ENCODE measurements at places on chromosomes 7 and 10. TPM values are rescaled to one million over a fixed set of nuclear protein-coding genes. Genes with fewer than 3 reads are reported as not detected.

DNA sequence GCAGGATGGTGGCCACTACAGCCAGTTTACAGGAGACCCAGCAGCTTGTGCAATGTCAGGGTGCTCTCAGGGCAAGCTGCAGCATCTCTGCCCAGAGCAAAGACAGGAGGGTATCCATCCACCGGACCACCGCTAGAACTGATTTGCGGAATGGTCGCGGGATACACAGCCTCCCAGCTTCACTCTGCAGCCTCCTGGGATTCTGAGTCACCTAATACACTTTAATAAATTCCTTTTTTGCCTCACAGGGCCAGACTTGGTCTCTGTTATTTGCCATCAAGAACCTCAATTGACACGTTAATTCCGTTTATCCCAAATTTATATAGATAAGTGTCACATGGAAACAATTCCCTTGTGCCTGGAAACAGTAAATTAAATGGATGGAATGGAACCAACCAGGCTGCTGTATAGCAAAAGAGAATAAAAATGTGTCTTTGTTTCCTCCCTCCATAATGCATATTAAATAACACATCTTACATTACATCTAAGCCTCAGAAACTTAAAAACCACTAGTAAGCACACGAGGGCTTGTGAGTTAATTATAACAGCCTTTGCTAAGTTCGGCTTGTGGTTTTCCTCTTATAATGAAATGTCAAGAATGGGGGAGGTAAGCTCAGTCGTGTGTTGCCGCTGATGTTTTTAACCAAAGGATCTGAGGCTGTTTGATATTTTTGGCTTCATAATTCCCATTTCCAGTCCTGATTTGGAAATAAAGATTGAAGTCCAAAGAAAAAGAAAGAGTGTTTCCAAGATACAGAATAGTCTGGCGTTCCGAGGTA, 52.1 kb downstream of the ADRB1 start:
- DNase-seq: no peak

GRCh38 chr10:22230158-22230833, 12.5 kb upstream of the EBLN1 start:
- DNase-seq: peak; percentile 79

DNA sequence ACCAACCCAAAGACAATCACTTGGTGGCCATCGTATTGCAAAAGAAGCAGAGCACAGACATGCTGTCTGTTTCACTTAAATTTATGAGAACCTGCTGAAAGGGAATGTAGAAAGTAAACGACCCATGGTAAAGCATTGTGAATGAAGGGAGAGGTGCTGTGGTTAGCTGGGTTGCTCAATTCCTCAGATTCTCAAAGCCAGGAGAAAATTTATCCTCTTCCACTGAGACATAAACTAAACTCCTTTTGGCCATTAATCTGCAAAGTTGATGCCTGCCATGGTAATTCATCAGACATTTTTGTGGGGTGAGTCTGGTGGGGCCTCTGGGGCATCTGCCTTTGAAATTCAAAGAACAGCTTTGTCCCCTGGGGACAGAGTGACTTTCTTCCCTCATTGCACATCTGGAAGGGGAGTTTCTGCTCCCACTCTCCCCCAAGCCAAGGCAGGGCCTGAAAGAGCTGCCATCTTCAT, 951.0 kb downstream of the LRMDA start:
- no peak for DNase-seq

- no peak for DNase-seq
These were observed 55.4 kb upstream of the SEC61G start for GRCh38 chr7:54814401-54814800.

DNA sequence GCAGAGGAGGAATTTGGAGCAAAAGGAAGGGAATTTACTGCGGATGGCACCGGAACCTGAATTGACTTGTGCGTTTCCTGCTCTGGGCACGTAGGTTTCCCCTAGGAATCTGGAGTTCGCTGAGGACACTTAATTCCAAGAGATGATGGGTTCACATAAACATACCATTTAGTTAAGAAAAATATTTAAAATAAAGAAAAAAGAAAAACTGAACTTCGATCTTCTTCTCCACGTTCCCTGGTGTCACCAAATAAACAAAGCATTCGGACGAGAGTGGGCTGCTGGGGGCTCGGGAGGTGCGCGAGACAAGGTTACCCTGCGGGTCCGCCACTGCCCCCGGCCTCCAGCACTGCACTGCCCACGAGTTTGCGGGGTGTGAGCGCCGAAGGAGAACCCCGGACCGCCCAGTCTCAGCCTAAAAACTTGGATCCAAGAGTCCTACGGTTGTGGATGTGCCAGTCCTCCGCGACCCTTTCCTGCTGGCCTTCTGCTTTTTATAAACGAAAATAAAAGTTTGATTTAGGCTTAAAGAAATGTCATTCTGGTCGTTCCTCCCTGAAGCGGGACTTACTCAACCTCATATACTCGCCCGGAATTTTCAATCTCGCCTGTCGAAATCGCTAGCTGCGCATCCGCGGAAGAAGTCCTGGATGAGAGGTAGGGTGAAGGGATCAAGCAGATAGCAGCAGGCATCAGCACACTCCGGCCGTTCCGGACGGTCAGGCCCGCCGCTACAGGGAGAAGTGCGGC, 30.3 kb downstream of the SKIDA1 start:
- peak; percentile 81 for DNase-seq

DNA sequence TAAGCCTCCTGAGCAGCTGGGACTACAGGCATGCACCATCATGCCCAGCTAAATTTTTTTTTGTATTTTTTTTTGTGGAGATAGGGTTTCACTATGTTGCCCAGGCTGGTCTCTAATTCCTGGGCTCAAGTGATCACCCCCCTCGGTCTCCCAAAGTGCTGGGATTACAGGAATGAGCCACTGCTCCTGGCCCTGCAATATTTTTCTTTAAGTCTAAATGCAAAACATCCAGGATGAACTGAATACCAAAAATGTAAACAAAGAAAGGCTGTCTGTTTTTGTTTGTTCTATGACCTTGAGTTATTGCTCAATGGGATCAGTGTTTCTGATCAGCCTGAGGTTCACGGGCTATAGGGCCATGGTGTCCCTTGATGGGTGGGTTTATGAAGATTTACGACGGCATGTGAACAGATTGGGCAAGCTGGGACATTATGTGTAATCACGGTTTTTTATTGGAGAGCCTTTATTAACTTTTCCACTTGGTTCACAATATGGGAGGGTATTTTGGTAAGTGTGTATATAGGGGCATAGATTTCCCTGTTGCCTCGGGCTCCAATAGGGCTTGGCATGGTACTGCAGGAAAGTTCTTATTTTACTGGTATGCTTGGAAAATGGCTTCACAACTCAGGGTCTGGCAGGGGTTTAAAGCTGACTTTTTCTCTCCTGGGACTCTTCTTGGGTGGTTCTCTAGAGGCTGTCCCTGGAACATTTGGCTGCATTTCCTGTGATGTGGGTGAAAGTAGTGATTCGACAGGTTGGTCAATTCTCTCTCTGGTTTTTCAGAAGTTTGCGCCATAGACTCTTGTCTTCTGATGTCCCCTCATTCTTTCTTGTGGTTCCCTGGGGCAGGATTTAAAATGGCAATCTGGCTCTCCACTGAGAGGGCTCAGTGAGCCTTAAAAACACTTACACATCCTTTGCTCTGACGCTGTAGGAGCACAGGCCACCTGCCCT, 41.6 kb downstream of the MRPS33 start:
- DNase-seq: no peak

Gene SPDYE6
- polyA plus RNA-seq: 2.2 TPM

Gene EN2
- not detected for polyA plus RNA-seq

Gene PKD2L1
- polyA plus RNA-seq: 0.23 TPM

Gene GALNT17
- polyA plus RNA-seq: 10.2 TPM

Gene ADAM22
- 20.6 TPM for polyA plus RNA-seq

Gene LEP
- polyA plus RNA-seq: 0.10 TPM

All from left lung (tissue), 14 donors.